ENCODE measurements at places on chromosomes 4 and X. TPM values are rescaled to one million over a fixed set of nuclear protein-coding genes. Genes with fewer than 3 reads are reported as not detected.

DNA sequence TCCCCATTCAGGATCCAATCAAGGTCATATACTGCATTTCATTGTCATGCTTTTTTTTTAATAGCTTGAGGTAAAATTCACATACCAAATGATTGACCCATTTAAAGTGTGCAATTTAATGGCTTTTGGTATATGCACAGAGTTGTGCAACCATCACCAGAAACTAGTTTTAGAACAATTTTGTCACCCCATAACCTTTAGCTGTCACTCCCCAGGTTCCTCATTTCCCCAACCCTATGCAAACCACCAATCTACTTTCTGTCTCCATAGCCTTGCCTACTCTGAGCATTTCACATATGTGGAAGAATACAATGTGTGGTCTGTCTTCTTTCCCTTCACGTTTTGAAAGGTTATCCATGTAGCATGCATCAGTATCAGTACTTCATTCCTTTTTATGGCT is 1.4 kb upstream of the SMAD1 start:
- H3K36me3 ChIP-seq: no peaks in the 10 kb centered on the region
- H3K27ac ChIP-seq: no peak overlapping the region
- no peaks in the 10 kb centered on the region for H3K4me1 ChIP-seq
- no peak for DNase-seq

DNA sequence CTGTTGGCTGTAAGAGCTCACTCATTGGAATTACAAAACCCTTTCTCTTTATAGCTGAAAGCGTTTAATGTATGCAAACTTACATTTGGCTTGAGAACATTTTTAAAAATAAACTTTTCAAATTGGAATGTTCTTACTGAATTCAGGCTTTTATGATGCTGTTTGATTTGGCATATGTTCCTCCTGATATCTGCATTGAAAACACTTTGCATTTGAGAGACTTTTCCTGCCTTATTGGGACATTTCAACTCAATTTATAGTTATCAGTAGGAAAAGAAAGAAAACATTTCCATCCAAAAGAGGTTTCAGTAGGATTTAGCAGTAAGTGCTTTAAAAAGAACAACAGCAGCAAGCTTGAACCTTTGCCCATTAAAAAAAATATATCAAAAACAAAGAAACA is 520.0 kb downstream of the IL1RAPL1 start:
- no peak overlapping the region for H3K27ac ChIP-seq
- H3K27me3 ChIP-seq: no peaks in the 10 kb centered on the region
- DNase-seq: no peak
- no peak overlapping the region for H3K4me3 ChIP-seq
- H3K4me1 ChIP-seq: no peaks in the 10 kb centered on the region

GRCh38 chr4:1732911-1733310 is 11.6 kb downstream of the TACC3 start:
- no peak overlapping the region for H3K27ac ChIP-seq
- peaks cover 13% of the 10 kb centered on the region for H3K4me1 ChIP-seq
- peaks cover 76% of the 10 kb centered on the region for H3K36me3 ChIP-seq
- no peak for DNase-seq
- no peaks in the 10 kb centered on the region for H3K27me3 ChIP-seq

Gene CD99
- 66.5 TPM for total RNA-seq

Gene SORCS2
- 7.3 TPM for total RNA-seq

All from spinal cord (tissue), 10 donors.